ENCODE measurements at places on chromosomes 11 and 22. TPM values are rescaled to one million over a fixed set of nuclear protein-coding genes. Genes with fewer than 3 reads are reported as not detected.

Gene TRIM49C
- not detected for total RNA-seq

Gene OR6A2
- total RNA-seq: not detected

Gene MUC5AC
- total RNA-seq: not detected

Gene ARCN1
- total RNA-seq: 86.2 TPM

Gene OR51V1
- not detected for total RNA-seq

Gene UPK3A
- not detected for total RNA-seq

Gene ZNRF3
- 0.31 TPM for total RNA-seq

Gene TUB
- 0.37 TPM for total RNA-seq

Gene TYR
- total RNA-seq: not detected

Gene MEI1
- total RNA-seq: 53.8 TPM

Gene CD3E
- 544 TPM for total RNA-seq

Gene USH1C
- total RNA-seq: not detected

Gene SMIM35
- total RNA-seq: 0.30 TPM

Gene GAL3ST1
- not detected for total RNA-seq

Gene ENTHD1
- total RNA-seq: not detected

Gene SNX32
- total RNA-seq: 0.34 TPM

Gene ASCC2
- 79.8 TPM for total RNA-seq

Gene MOV10L1
- not detected for total RNA-seq

Gene TMEM25
- total RNA-seq: 10.0 TPM

All from T-helper 17 cell (primary cell).